HCT116 (cell line): ENCODE measurements at places on chromosomes 1 and 21. TPM values are rescaled to one million over a fixed set of nuclear protein-coding genes. Genes with fewer than 3 reads are reported as not detected.

The CRNN gene
- not detected for total RNA-seq

The PGBD5 gene
- 0.27 TPM for total RNA-seq

The LMX1A gene
- not detected for total RNA-seq

The SPAG17 gene
- total RNA-seq, result not detected

The DDX20 gene
- total RNA-seq, result 14.9 TPM

The SLC45A1 gene
- 13.8 TPM for total RNA-seq

The EDN2 gene
- not detected for total RNA-seq

The TRIM17 gene
- total RNA-seq, result not detected

The LPAR3 gene
- total RNA-seq, result 27.2 TPM

The TMEM51 gene
- total RNA-seq, result 16.6 TPM

DNA sequence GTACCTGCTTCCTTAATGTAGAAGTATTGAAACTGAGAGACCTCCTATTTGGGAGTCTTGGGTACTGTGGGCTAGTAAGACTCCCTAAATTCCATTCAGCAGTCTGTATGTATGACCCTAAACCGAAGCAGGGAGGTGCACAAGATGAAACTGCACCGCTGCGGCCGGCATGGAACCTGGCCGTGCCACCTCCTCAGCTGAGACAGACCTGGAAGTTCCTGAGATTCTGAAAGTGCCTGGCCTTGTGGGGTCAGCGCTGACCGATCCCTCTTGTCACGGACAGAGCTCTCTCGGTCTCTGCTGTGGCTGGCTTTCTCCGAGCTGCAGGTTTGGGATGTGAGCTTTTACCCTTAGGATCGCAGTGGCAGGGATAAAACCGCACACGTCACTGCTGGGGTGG, 27.0 kb downstream of the PCNT start:
- DNase-seq, result no peak

- DNase-seq, result no peak
Observed at GRCh38 chr1:94017155-94017829, 103.7 kb downstream of the ABCA4 start.

DNA sequence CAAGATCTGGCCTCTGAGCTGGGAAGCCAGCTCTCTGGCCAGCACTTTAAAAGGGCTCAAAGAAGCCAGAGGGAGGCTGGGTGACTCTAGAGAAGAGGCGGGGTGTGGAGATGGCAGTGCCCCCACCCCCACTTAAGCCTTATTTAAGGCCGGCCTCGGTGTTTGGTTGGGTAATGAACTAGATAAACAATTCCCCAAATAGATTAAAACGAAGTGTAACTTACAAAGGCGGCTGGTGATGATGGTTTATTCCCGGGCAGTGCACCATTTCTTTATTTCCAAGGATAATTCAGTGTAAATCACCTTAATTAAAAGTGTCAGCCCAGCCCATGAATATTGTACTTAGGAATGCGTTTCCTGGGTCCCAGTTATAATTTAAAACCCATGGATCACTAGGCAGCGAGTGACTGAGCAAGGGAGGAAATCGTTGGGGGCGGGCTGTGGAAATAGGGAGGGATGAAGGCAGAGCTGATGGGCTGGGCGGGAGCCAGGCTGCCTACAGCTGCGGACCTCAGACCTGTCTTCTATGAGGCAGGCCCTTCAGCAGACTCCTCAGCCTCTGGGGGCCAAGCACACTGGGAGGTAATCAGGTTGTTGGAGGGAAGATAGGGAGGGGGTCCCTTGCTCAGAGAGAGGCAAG, 54.9 kb downstream of the TMEM53 start:
- no peak for DNase-seq

GRCh38 chr1:67893126-67893495, 59.8 kb upstream of the GNG12 start:
- no peak for DNase-seq

- DNase-seq, result no peak
Observed at GRCh38 chr1:240666568-240667198, 54.7 kb upstream of the GREM2 start.

- DNase-seq, result no peak
Observed at GRCh38 chr1:53463961-53464899, 5.0 kb downstream of the DMRTB1 start.

- DNase-seq, result no peak
Observed at GRCh38 chr1:60265560-60266535, 192.3 kb upstream of the C1orf87 start.

DNA sequence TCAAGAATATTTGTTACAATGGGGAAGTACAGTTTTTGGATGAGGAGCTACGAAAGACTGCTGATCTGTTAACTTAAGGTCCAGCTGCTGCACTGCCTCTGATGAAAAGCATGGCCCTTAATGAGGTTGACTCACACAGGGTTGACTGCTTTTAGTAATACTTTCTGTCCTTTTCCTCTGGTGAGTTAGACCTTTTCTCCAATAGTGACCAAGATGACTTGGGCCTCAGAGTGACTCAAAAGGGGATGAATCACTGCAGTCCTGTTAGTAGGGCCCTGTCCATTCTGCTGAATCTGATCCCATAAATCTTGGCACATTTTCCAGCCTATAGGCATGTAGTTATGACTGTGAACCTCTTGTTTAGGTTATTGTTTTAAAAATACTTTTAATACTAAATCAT, 2.7 kb downstream of the DISP1 start:
- DNase-seq, result peak; percentile 88

DNA sequence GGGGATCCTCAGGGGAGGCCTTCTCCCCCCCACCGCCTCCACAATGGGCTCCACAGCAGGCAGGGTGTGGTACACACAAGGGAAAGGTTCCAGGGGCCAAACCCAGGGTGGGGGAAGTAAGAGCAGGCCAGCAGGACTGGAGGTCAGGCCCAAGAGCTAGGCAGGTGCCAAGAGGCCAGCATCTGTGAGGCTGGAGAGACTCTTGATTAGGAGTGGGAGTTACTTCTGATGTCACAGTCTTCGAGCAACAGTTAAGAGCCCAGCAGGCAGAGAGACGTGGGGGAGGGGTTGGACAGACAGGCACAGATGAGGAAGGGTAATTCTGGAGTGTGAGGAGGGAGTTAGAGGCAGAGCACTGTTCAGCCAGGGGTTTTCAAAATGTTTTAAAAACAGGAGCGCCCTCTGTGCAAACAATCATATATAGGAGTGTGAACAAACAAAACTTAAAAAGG, 55.8 kb downstream of the SLC9A1 start:
- no peak for DNase-seq

DNA sequence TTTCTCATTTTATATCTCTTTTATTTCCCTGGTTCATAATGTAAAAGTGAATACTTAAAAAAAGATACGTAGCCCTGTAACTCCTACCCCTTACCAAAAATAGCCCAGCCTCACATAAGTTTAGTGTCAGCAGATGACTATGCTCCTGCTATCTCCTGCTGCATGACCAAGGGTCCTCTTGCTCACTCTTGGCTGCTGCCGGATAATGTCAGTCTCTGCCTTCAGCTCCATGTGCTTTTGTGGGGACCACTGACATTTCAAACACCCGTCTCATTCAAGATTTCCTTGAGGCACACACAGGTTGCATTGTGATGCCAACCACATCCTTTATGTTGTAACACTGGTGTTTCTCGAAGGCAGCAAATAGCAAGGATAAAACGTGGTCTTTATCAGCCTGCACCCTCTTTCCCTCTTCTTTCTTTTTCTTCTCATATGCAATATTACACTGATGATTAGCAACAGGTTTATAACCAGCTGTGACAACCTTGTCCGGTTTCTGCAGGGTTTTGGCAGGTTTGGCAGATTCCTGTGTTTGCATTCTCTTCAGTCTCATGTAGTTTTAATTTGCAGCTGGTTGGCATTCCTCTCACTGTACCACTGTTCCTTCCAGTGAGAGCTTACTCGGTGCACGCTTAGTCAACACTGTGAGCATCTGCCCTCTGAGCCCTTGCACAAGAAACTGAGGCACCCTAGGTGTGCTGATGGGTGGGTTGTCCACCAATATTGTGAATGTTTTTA, 62.2 kb downstream of the ZNF684 start:
- DNase-seq, result no peak

DNA sequence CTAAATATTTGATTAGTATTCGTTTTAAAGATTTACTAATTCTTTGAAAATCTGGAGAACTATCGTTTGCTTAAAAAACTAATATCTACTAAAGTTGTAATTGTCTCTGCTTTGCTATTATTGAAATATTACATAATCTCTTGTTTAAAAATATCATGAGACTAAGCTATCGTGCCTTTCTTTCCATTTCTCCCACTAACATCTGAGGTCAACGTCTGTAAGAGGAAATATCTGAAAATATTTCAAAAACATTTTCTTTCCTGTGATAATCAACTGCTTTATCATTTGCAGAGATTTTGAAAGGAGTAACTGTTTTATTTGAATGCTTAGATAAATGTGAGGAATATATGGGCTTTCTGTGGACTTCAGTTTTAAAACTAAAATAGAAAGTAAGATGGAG, 694.1 kb downstream of the USP25 start:
- DNase-seq, result no peak

DNA sequence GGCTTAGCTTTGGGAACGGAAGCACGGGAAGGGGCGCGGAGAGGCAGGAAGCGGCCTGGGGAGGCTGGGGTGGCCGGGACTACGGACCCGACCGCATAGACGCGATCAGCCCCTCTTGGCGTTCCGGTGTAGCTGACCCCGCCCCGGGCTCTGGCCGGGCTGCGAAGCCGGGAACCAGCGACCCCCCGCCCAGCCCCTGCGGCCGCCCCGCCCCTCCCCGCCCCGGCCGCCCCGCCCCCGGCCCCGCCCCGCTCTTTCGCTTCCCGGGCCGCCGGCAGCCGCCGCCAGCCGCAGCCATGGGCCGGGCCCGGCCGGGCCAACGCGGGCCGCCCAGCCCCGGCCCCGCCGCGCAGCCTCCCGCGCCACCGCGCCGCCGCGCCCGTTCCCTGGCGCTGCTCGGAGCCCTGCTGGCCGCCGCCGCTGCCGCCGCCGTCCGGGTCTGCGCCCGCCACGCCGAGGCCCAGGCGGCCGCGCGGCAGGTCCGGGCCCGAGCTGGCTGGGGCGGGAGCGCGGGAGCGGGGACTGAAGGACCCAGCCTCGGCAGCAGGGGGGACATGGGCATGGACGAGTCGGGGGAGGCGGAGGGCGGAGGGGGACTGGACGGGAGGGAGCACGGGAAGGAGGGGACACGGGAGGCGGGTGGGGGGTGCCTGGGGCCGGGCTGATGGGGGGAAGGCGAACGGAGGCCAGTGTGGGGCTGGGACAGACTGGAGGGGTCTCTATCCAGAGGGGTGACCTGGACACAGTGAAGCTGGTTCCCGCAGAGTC, at the start of gene SELENON:
Gene SELENON, plus strand, starts transcription at position 259 of the 768 bp plus-strand sequence. Its CDS starts 38 bp downstream, at position 297.
- DNase-seq, result no peak

GRCh38 chr1:24553931-24554330, 2.0 kb upstream of the NCMAP start:
- DNase-seq, result no peak

DNA sequence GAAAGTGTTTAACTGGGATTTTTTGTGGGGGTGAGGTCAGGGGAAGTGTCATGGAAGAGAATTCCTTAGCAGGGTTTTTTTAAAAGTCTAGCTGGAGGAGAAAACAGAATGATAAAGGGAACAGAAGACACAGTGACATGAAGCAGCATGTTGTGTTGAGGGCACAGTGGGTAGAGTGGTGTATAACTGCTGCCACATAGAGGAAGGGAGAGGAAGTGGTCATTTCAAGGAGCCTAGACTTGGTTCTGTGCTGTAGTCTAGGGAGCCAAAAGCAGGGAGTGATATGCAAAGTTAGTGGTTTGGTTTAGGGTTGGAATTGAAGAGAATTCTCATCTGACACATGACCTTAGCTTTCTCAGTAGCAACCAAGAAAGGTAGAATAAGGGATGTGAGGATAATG, 10.2 kb downstream of the EEIG2 start:
- DNase-seq, result peak; percentile 15

- no peak for DNase-seq
Observed at GRCh38 chr1:5913876-5914275, 78.3 kb downstream of the NPHP4 start.

DNA sequence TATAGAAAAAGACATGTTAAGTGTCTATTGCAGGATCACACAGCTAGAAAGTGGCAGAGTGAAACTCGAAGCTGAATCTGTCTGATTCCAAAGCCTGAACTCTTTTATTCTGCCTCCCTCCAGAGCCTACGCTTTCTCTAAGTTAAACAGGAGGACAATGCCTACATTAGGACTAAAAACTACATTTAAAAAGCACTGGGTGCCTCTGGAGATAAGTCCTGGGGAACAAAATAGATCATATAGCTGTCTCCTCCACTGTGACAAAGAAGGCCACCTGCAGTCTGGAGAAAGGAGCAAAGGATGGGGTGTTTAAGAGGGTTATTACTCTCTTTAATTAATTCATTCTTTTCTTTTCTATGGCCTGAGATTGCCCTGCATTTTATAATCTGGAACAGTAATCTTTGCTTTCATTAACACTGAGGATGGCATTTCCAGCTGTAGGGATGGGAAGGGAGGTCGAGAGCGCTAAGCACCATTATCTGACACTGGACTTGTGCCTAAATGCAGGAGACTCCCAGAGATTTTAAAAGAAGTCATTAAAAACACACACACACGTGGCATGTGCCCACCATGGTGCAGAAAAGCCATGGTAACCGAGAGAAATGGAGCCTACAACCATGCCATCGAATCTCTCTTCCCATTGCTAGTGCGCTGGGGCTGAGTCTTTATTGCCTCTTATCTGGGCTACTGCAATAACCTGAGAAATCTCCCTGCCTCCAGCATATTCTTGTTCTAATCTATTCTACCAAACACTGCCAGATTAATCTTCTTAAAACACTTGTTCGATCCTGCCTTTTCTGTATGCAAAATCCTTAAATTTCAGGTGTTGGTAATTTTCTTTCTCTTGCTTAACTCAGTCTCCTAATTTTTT, 92.2 kb downstream of the PLXNA2 start:
- no peak for DNase-seq

DNA sequence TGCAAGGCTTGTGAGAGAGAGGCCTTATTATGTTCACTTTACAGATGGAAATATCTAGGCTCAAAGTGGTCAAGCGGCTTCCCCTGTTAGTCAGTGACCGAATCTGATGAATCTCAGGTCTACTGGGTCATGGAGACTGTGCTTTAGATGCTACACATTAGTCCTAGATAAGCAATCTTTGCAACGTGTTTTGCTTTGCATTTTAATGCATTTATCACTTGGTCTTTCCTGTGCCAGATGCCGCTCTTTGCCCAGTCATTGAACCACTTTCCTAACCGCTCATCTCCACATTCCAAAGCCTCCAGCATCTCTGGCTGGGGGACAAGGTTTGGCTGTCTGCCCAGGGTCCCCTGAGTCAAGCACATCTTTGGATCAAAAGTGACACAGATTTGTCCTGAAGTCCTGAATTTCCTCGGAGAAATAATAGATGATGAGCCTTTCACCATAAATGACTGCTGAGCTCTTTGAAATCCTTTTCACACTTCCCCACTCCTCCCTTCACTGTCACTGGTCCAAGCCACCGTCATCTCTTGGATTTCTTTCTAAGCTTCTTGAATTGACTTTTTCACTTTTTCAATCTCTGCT, 96.0 kb upstream of the USP24 start:
- DNase-seq, result no peak

GRCh38 chr21:35478161-35479064, 429.3 kb upstream of the RUNX1 start:
- DNase-seq, result no peak

- DNase-seq, result no peak
Observed at GRCh38 chr1:108097018-108097417, 103.1 kb downstream of the SLC25A24 start.

GRCh38 chr1:56774067-56774609, 45.1 kb downstream of the FYB2 start:
- DNase-seq, result no peak
